ENCODE measurements at places on chromosomes 5 and 9.

DNA sequence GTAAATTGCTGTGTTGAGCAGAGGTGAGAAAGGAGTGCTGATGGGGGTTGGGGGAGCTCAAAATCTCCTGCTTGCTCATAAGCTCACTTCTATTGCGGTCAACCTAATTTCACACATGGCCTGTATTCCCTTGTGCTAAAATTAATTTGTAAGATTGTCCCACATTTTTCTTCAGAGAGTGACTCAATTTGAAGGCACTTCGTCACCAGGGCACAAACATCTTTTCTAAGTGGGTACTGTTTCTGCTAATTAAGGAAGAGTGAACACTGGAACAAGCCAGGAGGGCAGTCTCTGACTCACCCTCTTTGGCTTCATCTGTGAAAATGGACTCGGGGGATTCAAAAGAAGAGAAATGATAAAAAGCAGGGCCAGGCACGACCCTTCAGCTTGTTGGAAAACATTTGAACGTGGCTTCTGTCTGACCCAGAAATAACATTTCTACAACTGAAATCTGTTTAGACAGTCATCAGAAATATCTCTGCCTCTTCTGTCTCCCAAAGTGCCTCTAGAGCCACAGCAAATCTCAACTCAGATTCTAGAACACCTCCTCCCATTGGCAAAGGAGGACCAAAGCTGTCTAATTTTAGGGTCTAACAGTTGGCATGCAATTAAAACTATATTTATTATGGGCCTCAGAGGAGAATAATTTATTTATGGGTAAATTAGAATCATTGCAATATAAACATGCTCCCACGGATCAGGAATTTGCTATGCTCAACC lies 49.8 kb downstream of the FEM1C start:
- no peak for DNase-seq

GRCh38 chr5:126994485-126994884 lies 35.9 kb downstream of the MARCHF3 start:
- no peak for DNase-seq

- DNase-seq = no peak
Measured at GRCh38 chr9:6098431-6098830, 83.0 kb upstream of the RANBP6 start.

DNA sequence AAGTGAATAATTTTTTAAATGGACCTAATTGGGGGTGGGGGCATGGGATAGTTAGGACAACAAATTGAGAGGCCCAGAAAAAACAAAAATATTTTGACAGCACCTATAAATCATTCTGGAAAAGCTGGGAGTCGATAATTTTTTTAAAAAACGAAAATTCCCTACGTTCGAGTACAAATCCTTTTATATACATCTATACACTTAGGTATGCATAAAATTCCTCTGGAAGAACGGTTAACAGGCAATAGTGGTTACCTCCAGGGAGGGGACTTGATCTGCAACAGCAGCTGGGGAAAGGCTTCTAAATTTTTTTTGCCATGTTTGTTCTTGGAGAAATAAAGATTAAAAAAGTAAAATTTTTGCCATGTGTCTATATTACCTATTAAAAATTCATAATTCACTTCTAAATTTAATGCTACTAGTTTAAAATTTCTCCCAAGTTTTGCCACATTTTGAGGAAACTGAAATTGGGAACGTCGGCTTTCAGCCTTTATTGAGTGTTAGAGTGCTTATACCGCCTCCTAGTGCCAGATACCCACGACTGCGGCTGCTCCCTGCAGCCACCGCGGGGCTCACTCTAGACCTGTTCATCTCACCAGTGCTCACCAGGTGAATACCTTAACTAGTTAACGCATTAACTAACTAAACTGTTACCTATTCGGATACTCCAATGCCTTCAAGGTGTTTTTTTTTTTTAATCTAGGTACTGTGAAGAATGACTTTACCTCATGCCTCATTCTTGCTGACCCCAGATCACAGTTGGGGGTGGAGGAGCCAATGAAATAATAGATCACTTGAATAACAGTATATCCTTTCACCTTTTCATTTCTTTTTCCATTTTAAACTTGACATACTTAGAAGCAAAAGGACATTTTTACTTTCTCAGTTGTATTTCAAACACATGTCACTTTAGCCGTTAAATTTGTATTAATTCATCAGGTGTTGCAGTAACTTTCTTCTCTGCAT lies 1.8 kb upstream of the BHMT start:
- DNase-seq = no peak

- DNase-seq = no peak
Measured at GRCh38 chr9:75979362-75979761, 88.9 kb downstream of the PCSK5 start.
